ENCODE measurements at places on chromosomes 7 and 10. TPM values are rescaled to one million over a fixed set of nuclear protein-coding genes. Genes with fewer than 3 reads are reported as not detected.

DNA sequence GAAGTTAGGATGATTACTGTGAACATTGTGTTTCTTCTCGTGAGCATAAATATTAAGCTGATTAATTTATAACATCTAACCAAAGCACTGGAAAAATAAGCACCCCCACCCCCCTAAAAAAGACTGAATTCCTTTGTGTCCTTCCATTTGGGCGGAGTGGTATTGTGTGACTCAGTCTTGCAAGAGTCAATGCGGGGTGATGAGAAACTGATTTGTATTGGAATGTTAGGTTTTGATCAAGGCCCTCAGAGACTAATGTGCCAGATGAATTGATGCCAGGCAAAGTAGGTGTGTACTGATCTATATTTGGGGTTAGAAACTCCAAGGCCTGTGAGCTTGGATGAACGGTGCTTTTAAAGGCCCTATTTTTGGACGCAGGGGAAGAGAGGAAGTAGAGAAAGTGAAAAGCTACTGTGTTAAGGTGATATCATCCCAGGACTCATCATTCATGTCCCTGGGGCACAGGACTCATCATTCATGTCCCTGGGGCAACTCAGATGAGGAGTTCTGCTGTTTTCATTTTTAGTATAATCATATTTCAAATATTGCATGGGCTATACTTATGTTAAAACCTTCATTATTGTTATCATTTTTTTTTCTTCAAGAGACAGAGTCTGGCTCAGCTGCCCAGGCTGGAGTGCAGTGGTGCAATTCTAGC, 61.3 kb upstream of the PTN start:
- no peak for DNase-seq

The CACNB2 gene
- total RNA-seq: 0.50 TPM

DNA sequence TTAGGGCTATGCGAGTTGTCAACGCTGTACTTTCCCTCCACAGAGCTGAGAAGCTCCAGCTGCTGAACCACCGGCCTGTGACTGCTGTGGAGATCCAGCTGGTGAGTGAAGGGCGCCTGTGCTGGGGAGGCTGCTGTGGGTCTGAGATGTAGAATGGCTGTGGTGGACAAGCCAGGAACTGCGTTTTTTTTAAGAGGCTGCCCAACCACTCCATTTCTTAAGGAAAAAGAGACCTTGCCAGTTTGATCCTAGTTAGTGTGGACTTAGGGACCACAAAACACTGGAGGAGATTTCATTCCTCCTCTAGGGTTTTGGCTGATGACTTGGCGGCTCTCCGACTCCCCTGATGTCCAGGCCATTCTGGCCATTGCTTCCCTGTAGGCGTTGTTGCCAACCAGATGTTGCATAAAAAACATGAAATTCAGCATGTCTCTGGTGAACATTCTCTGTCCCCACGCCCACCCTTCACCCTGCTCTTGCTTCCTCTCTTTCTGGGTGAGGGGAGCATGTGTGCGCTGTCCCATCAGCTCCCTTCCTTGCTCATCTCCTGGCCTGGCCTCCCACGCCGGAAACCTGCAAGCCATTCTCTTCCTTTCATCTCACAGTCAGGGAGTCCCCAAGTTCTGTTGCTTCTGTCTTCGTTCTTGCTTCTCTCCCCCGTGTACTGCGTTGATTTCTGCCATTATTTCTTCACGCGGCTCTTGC, 30.9 kb downstream of the CRCP start:
- peak; percentile 73 for DNase-seq

The FRMD4A gene
- total RNA-seq: 8.9 TPM

GRCh38 chr7:17915796-17916195, 24.5 kb downstream of the SNX13 start:
- no peak for DNase-seq

DNA sequence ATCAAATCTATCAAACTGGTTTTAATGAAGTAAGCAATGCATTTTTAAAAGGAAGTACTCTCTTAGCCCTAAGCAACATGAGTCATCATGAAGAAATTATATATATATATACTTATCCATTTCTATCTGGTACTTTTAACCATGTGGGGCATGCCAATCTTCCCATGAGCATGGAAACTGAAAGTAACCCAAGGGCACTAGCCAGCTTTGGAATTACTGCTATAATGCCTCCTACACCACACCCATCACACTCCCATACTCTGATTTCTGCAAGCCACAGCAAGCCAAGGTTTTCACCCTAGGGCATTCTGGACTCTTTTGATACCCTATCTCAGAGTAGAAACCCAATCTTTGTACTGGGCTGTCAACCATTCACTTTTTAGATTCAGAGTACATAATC, 204.6 kb downstream of the IMMP2L start:
- DNase-seq: no peak

The PLEKHS1 gene
- not detected for total RNA-seq

DNA sequence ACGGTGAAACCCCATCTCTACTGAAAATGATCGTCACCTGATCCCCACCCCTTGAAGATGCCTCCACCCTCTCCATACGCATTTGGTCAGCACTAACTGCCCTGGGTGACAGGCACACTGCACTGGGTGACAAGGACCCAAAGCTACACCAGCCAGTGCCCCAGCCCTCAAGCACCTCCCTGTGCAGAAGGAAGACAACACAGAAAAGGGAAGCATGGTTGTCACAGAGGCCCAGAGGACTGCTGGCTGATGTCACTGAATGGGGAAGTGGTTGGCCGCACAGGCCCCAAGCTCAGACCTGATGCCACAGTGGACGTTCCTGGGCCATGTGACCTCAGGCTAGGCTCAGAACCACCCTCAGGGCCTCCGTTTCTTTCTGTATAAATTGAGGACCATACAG, 4.2 kb upstream of the PILRA start:
- DNase-seq: peak; percentile 74

The LIPF gene
- not detected for total RNA-seq

GRCh38 chr10:31100115-31100601, 68.5 kb upstream of the ZNF438 start:
- DNase-seq: no peak

The SLC18A3 gene
- not detected for total RNA-seq

The ACSL5 gene
- total RNA-seq: 3.8 TPM

GRCh38 chr10:71742301-71743088, 22.9 kb upstream of the C10orf105 start:
- DNase-seq: no peak

DNA sequence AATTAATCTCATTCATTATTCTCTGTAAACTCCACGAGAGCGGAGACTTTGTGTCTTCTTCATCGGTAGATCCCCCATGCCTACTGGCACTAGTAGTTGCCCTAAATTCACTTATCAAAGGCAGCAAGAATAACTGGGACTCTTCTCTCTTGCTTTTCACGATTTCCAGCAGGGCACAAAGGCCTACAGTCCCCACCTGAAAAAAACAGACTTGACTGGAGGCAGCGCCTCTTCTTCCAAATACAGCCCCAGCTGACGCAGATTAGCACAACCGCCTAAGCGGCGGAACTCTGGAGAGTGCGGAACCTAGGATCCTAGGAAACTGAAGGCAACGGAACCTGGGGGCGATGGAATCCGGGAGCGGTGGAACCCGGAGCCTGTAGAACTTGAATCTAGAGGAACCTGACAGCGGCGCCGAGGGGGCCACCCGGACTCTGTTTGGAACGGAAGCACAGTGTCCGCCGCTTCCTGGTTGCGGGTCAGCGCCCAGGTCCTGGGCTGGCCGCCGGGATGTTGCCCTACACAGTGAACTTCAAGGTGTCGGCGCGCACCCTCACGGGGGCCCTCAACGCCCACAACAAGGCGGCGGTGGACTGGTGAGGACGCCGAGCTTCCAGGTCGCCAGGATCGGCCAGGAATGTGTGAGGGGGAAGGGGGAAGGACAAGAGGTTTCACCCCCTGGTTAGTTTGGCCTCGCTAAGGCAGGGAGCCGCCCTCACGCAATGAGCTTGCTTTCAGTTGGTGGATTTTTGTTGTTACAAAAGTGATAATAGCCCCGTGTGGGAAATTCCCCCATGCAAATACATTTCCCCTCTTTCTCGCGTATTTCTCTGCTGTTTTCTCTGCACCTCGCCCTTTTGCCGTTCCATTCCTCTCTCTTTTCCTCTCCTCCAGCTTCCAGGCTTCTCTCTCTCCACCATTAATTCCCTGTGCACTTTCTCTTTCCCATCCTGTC, at the start of gene WDR11:
WDR11 (plus strand) TSS at position 452 of the 955 bp plus-strand sequence; CDS start at position 511, 59 bp downstream.
- peak; percentile 89 for DNase-seq

GRCh38 chr7:70415179-70415972, 716.6 kb upstream of the GALNT17 start:
- DNase-seq: no peak

Measured in psoas muscle (tissue), 8 donors.